KBM-7 (cell line): ENCODE measurements at places on chromosomes 1 and 21.

- no peak for DNase-seq
Measured at GRCh38 chr1:222441066-222441465, 106.8 kb downstream of the HHIPL2 start.

- DNase-seq = peak; percentile 79
Measured at GRCh38 chr1:227225715-227226346, 92.5 kb downstream of the CDC42BPA start.

DNA sequence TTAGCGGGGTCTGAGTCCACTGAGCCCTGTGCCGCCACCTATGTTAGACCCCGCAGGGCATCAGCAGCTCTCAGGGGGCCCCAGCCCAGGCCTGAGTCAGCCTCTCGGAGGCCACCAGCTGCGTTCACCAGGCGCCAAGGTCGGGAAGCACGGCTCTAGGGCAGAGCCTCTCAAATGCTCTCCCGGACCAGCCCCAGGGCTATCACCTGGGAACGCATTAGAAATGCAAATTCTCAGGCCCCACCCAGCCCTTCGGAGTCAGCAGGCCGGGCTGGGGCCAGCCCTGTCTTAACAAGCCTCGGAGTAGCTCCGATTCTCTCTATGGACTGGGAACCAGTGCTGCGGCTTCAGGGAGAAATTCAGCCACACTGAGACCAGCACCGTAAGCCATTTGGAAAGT is 37.2 kb upstream of the TSPEAR start:
- no peak for DNase-seq

DNA sequence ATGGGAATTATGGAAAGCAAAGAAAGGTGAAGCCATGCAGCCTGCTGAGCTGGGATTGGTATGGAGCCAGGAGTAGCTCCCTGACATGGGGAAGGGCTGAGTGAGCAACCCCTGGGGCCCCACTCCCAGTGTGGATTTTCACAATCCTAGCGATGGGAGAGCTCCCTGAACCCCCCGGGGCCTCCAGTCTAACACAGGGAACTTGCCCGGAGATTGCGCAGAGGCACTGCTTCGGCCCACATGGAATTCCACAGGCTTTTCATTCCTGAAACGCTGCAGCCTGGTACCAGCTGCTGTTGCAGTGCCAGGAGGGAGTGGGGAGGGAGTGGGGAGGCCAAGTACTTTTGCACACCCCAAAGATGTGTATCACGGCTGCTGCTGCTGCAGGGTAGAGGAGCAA is 110.4 kb upstream of the C21orf91 start:
- no peak for DNase-seq

GRCh38 chr1:28028873-28029654 is 59.3 kb downstream of the EYA3 start:
- DNase-seq = no peak

GRCh38 chr1:246448373-246448772 is 58.7 kb downstream of the SMYD3 start:
- no peak for DNase-seq

GRCh38 chr1:79895573-79895972 is 889.0 kb upstream of the ADGRL4 start:
- DNase-seq = no peak

DNA sequence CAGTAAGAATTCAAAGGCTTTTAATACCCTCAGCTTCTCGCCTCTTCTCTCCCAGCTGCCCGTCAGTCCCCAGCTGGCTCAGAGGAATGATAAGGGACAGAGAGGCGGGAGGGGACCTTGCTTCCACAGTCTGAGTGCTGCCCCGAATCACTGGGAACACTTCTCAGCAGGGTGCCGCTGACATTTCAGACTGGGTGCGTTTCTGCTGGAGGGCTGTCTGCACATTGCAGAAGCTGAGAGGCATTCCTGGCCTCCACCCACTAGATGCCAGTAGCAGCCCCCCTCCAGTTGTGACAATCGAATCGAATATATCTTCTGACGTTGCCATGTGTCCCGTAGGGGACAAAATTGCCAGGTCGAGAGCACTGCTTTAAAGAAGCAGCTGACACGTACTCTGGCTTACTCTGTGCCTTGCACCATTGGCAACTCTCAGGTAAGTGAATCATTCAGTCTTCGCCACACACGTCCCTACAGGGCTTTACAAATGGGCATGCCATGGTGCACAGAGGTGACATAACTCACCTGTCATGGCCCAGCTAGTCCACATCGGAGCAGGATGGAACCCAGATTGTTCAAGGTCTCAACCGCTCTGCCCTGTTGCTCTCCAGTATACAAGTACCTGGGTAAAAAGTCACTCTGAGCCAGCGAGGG is 23.9 kb downstream of the CTNNBIP1 start:
- no peak for DNase-seq

DNA sequence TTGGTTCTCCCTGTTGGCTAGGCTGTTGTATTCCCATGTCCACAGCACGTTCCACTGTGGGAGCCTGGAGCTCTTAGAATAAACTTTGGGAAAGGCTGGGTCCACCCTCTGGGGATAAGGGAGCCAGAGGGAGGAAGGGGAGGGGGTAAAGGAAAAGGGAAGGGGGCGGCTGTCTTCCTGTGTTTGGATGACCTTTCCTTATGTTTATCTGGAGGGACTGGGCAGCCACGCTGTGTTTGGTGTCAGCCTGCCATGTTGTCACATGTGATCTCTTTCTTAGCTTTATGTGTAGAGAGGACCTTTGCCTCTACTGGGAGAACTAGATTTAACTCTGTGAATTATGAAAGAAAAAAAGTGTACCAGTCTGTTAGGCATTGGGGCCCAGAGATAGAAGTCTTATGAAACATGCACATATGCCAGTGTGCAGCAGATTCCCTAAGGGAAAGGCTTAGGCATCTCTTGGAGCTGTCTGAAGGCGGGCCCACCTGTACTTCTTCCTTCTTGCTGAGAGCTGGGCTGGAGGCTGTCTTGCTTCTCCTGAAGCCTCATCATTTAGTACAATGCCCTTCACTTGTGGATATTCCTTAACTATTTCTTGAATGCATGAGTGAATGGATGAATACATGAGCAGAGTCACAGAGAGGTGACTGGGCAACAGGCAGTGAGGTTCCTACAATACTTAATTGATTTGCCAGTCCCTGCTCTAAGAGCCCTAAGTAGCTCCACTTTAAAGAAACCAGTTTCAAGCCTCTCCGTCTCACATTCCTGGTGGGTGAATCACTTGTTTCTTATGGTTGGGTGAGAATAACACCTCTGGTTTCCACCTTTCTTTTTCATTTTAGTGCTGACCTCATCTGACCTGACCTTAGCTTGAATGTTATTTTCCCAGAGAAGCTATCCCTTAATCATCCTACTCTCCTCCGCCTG is 62.5 kb upstream of the ARHGAP29 start:
- no peak for DNase-seq

- no peak for DNase-seq
Measured at GRCh38 chr1:203169770-203170520, 5.7 kb downstream of the MYBPH start.

GRCh38 chr1:202958544-202959275 is 598 bp upstream of the ADIPOR1 start:
- DNase-seq = no peak

DNA sequence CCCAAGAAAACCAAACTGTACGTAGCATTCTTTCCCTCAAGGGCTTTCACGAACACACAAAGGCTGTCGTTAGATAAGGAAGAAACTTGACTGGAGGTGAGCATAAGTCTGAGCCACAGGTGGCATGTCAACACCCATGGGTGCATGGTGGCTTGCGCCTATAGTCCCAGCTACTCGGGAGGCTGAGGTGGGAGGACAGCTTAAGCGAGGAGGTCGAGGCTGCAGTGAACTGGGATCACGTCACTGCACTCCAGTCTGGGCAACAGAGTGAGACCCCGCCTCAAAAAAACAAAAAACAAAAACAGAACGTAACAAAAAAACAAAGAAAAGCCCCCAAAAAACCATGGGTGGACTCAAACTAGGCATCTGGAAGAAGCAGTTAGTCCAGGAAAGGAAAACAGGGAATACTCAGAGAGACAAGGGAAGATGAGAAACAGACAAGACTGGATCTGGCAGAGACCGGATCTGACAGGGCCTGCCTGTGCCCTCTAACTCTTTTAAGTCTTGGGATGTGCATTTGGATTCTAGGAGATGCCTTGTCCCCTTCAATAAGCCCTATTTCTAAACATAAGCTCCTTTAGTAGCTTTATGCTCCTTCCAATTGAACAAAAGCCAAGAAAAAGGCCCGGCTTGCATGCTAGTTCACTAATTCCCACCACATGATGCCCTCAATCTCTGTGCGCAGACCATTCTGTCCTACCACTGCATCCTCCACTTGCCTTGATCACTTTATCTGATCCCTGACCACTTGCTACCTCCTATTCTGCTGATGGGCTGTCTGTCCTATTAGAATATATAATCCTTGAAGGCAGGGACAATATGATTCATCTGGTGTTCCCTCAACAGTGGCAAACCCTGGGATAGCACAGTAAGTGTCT is 73.8 kb downstream of the APP start:
- no peak for DNase-seq

DNA sequence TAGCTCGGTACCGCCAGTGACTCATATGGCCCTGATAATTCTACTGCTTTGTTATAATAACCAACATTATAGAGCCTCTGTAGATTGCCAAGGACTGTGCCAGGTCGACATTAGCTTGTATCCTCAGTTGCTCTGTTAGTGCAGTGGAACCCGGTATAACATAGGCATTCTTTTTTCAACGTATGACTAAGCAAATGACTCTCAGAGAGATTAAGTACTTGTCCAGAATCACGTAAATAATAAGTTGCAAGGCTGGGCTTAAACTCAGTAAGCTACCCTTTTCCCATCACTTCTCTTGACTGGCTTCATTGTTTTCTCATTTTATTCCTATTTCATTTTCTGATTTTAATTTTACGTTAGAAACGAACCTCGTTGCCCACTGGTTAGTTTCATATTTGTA is 85.1 kb downstream of the UBE4B start:
- no peak for DNase-seq

- DNase-seq = no peak
Measured at GRCh38 chr1:152044386-152044785, 7.6 kb upstream of the S100A11 start.

GRCh38 chr1:9555942-9556341 is 16.7 kb downstream of the SLC25A33 start:
- DNase-seq = no peak

- DNase-seq = no peak
Measured at GRCh38 chr1:230540421-230541155, 101.7 kb upstream of the COG2 start.

- DNase-seq = no peak
Measured at GRCh38 chr1:85495556-85495955, 30.6 kb upstream of the DDAH1 start.

DNA sequence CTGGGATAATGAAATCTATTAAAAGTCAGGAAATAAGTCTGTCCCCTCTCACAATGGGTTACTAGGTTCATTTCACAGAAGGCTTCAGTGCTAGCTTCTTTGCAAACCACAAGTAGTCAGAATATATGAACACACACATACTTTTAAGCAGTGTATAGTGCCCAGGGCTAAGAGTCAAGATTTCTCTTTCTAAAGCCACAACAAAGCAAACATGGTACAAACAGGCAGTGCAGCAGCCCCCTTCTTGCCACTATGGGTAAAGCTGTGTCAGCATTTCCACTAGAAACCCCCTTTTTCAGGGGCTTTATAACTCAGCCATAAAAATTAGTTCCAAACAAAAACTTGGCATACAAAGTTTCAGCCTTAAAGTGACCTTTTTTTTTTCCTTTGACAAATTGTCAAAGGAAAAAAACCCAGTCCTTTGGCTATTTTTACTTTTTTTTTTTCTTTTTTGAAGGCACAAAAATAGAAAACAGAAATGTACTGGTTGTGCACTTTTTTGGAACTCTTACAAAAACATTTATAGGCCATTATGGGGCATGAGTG is 315.4 kb downstream of the LMO4 start:
- no peak for DNase-seq

GRCh38 chr1:241330619-241331327 is 26.2 kb downstream of the RGS7 start:
- no peak for DNase-seq

GRCh38 chr1:160076295-160076694 is 5.0 kb upstream of the KCNJ9 start:
- no peak for DNase-seq

DNA sequence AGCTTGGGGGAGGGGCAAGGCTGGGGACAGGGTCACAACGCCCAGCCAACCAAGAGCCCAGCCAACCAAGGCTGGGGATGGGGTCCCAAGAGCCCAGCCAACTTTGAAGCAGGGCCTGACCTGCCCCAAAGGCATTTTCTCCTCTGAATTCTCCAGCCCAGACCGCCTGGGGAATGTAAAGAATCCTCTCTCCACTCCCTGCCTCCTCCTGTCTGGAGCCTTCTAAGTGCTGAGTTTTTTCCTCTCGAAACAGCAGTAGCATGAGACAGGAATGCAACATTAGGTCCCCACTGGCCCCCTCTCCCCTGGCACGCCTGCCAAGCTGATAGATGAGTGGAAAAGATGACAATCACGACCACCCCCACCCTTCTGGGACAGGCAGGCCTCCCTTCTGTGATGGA is 17.0 kb downstream of the C1orf198 start:
- no peak for DNase-seq

- DNase-seq = no peak
Measured at GRCh38 chr1:67133177-67133576, 1.6 kb downstream of the C1orf141 start.

GRCh38 chr1:7120863-7121621 is 335.8 kb downstream of the CAMTA1 start:
- no peak for DNase-seq

GRCh38 chr1:32062867-32063230 is 9.9 kb upstream of the TMEM39B start:
- no peak for DNase-seq

DNA sequence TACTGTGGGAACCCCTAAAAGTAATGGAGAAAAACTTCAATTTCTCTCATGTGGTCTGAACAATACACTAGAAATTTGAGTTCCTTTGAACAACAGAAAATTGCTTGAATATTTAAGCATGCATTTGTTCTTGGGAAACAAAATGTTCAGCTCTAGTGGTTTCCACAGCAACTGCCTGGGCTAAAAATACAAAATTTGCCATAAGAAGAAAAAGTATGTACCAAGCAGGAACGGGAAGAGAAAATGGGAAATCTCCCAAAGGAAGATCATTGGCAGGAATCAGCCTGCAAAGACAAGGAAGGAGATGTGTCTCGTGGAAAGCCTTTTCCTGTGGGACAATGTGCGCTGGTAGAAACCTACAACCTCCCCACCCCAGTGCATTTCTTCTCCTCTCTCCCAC is 119.0 kb upstream of the DPT start:
- no peak for DNase-seq

DNA sequence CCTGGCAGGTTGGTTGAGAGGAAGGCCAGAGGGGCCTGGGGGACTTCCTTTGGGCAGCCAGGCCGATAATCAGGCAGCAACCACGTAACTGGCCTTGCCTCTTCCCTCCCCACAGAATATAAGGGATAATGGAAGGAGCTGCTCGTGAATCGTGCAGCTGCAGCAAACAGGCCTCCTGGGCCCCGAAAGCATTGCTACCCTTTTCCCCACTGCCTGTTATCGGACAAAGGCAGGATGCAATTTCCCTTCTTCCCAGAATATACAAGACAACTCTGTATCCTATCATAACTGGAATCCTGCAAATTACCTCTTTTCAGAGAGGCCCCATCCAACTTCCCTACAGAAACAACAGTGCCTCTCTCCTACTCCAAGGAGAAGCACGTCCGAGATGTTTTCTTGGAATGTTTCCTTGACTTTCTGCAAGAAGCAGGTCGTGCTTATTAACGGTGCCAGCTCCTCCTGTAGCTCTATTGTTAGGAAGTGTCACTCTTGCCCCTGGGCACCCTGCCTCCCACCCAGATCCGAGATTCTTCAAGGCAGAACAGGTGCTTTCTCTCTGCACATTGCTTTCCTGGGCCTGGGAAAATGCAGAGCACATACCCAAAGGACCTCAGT is 106.0 kb upstream of the TIAM1 start:
- no peak for DNase-seq
